ENCODE measurements at places on chromosomes 12 and 14. TPM values are rescaled to one million over a fixed set of nuclear protein-coding genes. Genes with fewer than 3 reads are reported as not detected.

KCNMB4 gene
- total RNA-seq, result 0.13 TPM

GRCh38 chr14:89952576-89952975, 2.0 kb downstream of the EFCAB11 start:
- no peak for DNase-seq

- no peak for DNase-seq
Observed at GRCh38 chr12:31265722-31266121, 60.2 kb downstream of the SINHCAF start.

DNA sequence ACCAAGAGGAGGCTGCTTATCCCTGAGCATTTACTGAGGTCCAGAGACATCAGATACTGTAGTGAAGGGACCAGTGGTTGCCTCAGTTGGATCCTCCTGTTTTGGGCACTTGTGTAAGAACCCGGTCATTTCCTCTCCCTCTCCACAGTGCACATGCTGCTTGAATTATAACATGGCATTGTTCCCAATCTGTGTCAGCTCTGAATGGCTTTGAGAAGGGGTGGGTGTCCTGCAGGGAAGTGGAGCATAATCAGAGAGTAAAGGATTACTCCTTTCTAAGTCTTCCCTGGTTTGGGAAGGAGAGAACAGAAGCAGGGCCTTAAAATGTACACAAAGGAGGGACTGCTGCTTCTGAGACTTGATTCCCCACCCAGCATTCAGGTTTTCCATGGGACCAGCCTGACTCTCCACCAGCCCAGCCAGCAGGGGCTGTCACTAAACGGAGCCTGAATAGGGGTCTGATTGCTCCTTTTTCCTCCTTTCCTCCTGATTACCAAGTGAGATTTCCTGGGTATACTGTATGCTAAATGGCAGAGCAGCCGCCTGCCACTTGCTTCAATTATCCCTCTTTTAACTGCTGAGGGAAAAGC, 78.4 kb downstream of the NRXN3 start:
- DNase-seq, result no peak

GALNT8 gene
- not detected for total RNA-seq

DNA sequence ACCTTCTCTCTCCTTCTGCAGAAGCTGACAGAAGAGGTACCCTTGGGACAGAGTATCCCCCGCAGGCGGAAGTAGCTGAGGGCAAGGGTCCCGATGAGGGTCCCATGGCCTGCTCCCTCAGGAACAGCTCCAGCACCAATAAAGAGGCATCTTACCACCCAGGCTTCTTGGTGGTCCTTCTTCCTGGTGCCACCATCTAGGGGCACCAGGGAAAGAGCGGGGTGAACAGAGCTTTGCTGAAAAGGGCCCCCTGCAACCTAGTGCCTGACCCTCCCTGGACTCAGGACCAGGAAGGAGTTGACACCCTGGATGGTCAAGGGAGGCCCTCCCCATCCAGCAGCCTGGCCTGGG, 591 bp upstream of the IRF9 start:
- no peak for DNase-seq

GRCh38 chr12:85043829-85044228, 7.7 kb downstream of the LRRIQ1 start:
- DNase-seq, result no peak

DNA sequence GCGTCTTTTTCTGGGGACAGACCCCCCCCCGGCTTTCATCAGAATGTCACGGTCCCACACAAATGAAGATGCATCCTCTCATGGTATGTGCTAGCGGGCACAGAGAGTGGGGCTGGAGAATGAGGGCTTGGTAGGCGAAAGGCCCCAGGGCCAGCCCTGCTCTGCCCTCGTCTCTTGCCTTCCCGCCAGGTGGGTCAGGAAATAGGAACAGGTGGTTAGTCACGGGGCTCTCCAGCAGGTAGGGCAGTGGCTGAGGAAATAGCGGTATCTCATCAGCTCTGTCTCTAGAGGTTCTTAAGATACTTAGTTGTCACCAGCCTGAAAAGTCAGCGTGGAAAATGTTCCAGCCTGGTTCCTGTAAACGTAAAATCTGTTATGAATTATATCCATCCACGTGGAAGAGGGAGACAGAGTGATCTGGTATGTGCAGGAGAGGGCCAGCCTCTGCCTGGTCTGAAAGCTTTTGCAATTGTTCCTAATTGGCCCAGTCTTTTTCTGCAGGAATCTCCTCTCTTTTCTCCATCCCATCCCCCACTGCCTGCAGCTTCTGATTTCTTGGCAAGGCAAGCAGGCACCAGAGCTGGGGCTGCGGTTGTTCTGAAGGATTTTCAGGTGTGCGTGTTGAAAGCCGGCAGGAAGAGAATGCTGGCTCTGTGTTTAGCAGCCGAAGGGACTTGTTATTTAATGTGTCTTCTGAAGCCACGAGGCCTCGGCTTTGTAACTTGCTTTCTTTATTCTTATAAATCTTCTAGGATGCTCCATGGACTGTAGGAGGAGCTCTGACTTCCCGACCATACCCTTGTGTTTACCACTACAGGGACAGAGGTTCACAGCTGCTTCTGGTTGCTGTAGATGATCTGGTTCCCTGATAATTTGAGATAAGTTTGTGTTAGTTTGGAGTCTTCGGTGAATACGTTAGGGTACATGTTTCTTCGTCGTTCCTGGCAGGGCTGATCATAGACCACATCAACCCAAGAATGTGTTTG, 131.1 kb downstream of the CACNA1C start:
- no peak for DNase-seq

GRCh38 chr12:12891080-12891880, at the start of gene GPRC5A:
GPRC5A (plus strand) TSS chr12:12891562; CDS start chr12:12908250, 16,688 bp downstream.
- peak; percentile 93 for DNase-seq

GRCh38 chr12:105474672-105475071, 144.2 kb downstream of the C12orf75 start:
- DNase-seq, result no peak

All from Panc1 (cell line).